Stimulated activated CD4-positive, alpha-beta T cell treated with anti-CD3 and anti-CD28 coated beads, Interleukin-4, amount 100 ng/mL, for 48 hours (primary cell): ENCODE measurements at places on chromosomes 2 and 18.

DNA sequence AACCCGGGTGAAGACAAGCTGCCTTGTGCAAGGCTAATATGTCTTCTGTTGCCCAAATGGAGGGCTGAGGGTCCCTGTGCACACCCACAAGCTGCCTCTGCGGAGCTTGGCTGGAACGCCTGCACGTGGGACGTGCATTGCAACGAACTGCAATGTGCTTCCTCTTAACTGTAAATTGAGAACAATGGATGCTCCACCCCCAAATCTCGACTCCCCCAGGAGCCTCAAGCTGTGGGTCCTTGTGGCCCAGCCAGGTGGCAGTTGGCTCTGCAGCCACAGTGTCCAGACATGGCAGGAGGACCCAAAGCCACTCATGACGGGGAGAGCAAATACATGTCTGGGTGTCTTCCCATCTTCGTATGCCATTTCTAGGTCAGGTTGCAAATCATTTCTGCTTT lies 90.1 kb downstream of the TWIST2 start:
- no peak for DNase-seq

- DNase-seq: no peak
These were observed 21.9 kb downstream of the TMEM237 start for GRCh38 chr2:201621293-201621999.

DNA sequence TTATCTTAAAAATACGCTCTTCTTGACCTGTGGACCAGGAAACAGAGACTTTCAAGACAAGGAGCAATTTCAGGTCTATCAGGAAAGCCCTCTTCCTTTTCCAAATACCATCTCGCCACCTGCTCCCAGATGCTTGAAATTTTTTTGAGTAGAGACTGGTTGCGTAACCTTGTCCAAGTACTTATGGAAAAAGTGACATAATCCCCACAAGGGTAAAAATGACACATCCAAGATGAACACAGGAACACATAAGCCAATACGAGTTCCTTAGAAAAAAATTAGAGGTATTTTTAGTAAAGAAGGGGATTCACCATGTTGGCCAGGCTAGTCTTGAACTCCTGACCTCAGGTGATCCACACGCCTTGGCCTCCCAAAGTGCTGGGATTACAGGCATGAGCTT lies 1.8 kb downstream of the SERPINB13 start:
- no peak for DNase-seq

DNA sequence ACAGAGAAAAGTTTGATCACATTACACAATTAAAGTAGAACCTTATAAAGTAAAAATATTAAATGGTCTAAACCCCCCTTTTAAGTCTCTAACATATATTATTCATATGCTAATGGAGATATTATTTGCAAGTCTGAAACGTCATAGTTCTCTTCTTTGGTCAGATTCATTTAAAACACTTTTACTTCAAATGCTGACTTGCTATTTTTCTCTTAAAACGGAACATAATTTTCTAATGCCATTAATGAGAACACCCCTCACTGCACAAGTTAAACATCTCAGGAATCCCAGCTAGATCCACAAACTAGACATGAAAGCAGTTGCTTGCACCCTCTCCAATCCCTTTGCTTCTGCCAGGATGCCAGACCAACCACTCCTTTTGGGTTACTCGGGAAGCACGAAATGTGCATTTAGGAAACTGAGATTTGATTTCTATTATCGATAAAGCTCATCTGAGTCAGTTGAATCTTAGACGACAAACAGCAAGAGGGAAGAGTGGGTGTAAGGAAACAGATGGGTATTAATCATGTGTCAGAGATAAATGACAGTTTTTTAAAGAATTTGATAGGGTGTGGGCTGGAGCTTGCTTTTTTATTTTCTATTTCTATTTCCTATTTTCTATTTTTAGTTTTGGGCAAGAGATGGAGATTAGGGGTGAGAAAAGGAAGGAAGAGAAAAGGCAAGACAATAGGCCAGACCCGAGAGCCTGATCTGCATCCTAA lies 1.5 kb downstream of the ADD2 start:
- no peak for DNase-seq

GRCh38 chr18:3721771-3722648 lies 272.0 kb downstream of the TGIF1 start:
- no peak for DNase-seq

DNA sequence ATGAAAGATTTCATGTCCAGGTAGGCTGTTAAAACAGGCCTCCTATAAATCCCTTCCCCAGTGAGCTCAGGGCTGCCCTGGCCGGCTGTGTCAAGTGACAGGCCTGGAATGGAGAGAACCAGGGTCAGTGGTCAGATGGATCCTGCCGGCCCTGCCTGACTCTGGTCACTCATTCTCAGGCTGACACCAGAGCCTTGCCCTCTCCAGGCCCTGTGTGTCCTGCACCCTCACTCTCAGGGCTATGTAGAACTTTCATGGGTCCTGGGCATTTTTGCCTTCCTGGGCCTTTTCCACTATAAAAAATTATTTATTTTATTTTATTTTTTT lies 82.0 kb upstream of the RGPD5 start:
- no peak for DNase-seq

DNA sequence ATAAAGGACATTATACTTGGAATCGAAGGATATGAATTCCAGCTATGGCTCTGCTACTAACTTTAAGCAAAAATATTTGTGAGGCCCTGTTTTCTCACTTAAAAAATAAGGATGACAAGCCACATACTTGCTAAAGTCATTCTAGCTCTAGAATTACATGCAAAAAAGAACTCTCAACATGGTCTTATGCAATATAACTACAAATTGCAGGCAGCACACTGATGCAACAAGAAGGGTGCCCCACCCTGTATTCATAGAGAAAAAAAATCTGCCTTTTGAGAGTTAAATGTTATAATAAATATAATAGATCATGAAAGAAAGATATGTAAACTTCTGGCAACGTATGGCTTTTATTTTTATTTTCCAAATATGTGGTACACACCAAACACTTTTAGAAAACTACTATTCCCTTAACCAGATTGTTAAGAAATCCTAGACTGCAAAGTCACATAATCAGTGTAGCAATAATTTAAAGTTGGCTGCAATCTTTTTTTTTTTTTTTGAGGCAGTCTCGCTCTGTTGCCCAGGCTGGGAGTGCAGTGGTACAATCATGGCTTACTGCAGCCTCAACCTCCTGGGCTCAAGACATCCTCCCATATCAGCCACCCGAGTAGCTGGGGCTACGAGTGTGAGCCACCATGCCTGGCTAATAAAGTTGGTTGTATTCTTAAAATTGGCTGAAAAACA lies 40.2 kb upstream of the WDSUB1 start:
- DNase-seq: no peak

DNA sequence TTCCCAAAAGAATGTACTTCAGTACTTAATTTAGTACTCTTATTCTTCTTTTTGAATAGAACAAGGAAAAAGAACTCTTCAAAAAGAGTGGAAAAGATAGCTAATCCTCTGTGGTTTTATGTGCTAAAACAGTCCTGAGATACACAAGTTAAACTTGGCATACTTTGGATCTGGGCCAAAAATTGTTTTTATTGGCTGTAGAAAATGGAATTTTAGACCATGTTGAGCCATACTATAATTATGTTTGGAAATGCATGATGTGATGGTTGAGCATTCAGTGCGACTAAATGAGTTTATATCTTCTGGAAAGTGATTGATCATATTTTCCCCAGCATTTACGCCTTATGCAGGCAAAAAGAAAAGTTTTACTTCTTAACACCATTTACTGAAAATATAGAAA lies 18.0 kb upstream of the PDE1A start:
- no peak for DNase-seq

GRCh38 chr2:113060396-113060795 lies 1.4 kb downstream of the IL36RN start:
- DNase-seq: no peak

DNA sequence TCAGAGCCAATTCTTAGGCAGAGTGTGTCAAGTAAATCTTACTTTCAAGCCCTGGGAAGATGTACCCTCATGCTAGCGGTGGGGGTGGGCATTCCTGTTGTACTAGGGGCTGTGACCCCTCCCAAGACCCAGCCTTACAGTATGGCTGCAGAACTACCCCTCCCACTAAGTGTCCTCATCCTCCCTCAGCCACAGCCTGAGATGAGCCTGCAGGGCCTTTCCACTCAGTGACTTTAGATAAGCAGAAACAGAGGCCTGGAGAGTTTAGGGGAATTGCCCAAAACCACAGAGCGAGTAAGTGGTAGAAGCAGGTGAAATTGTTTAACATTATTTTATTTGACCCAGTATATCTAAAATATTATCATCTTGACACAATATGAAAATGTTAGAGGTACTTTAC lies 36.6 kb downstream of the TTC32 start:
- DNase-seq: no peak

DNA sequence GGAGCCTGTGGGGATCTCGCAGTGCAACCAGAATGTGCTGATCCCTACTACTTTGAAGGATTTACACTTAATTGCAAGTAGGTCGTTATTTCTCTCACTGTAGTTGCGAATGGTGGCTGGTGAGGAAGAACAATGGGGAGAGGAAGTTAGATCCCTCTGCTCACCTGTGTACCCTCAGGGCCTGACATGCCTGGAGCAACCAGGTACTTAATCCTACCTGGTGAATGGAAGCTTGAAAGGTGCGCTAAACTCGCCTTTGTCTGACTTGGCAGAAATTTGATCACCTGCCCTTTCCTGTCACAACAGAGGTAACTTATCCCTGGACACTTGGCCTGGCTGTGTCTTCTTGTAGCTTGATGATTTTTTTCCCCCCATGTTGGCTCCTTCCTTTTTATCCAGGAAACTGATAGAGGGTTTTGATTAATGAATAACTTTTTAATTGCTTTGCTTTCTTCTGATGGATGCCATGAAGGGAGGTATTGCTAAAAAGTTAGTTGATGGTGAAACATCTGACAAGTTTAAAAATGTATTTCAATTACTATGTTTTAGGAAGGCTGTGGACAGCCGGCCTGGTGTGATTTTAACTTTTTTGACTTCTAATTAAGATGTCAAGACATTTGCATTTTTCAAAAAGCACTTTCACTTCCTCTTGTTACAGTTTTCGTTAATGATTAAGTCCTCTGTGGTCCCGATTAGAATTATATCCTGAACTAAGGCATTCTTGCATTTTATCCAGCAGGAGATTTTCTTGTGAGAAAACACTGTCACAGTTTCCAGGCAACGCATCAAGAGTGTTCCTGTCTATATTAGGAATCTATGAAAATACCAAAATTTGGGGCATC lies 9.2 kb downstream of the SGPP2 start:
- no peak for DNase-seq

- DNase-seq: no peak
These were observed 74.6 kb downstream of the PDE11A start for GRCh38 chr2:177998006-177998405.
